ENCODE measurements at places on chromosomes 13 and 19.

GRCh38 chr13:21663197-21663596, 7.7 kb upstream of the FGF9 start:
- no peak for DNase-seq

GRCh38 chr19:15463861-15464371, 428 bp downstream of the RASAL3 start:
- peak; percentile 45 for DNase-seq

DNA sequence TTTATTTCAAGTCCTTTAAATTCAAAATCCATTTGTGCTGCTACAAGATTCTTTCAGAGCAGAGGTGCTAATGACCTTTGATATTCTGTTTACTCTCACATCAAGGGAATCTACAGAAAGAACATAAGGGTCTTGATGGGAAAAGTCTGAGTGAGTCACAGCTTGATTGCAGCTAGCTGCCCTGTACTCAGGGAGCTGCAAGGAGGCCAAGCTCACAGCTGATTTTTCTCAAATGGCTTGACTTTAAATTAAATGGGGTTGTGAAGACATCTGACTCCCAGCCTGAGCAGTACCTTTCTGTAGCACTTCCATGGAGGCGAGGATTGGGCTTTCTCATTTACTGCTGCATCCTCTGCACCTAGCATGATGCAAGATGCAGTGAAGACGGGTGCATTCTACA, 62.5 kb downstream of the RAP2A start:
- no peak for DNase-seq

- DNase-seq, result peak; percentile 63
Measured at GRCh38 chr19:10105509-10106099, 558 bp upstream of the PPAN start.

DNA sequence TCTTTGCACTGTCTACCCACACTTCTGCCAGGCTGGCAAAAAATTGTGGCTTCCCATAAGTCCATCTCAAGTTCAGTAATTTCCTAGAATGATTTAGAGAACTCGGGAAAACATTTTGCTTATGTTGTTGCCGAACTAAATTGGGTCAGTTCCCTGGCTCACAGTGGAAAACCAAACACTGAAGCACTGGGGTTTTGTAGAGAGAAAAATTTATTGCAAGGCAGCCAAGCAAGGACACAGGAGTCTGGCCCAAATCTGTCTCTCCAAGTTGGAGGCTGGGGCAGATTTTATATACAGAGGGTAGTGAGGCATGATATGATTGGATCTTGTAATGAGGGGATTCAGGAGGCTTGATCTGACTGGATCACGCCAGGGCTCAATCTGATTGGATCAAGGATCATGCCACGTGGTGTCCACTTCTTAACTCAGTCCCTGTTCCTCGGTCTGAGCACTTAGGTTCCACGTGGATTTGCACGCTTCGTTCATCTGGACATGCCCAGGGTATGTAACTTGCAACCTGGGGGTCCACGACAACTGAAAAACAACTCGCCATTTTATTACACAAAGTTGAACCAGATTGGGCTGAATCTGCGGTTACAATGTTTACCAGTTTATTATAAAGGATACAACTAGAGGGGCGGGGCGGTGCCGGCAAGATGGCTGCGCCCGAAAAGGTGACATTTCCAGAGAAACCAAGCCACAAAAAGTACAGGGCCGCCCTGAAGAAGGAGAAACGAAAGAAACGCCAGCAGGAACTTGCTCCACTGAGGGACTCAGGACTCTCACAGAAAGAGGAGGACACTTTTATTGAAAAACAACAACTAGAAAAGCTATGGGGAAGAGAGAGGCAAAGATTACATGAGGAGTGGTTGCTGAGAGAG, 7.3 kb downstream of the CD209 start:
- no peak for DNase-seq

DNA sequence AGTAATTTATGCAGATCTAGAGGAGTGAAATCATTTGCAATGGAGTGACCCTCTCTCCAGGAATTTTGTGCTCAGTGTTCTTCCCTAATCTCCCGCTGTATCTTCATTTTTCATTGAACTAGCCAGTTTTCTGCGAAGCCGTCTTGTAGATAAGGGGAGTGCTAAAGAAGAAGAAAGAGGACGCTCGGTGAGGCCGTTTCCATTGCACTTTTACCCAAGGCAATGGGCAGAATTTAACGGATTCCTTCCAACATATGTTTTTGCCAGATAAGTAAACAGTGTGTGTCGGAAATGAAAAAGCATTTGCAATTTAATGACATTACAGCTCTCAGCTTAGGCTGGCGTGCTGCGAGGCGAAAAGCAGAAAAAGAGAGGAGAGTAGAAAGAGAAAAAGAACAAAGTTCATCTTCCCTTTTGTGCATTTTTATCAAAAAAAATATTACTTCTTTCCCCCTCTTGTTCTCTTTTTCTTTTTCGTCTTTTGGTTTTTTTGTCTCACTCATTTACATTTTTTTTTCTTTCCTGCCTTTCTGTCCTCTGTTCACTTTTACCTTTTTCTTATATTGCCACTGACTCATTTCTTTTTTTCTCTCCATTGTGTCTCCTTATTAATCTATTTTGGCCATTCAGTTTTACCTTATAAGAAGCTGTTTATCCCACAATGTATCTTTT, 49.9 kb downstream of the SOX21 start:
- DNase-seq, result no peak

GRCh38 chr13:24226762-24227161, 66.2 kb downstream of the SPATA13 start:
- DNase-seq, result no peak

DNA sequence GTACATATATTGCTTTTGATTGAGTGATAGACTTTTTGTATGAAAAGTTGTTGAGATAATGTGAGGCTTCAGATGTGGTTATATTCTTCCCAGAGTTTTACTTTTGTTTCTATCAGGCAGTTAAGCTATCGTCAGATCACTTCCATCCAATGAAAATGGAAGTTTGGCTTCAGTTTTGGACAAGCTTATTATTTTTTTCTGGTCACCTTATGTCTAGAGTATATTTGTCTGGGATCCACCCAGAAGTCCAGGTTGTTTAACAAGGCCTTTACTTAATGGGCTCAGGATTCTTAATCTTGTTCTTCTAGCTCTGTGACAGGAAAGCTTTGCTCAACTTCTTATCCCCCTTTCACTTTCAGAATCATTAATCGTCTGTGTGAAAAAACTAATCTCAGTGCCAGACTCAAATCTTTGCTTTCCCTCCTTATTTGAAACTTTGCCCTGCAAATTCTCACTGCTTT, 150.9 kb downstream of the PDS5B start:
- no peak for DNase-seq

DNA sequence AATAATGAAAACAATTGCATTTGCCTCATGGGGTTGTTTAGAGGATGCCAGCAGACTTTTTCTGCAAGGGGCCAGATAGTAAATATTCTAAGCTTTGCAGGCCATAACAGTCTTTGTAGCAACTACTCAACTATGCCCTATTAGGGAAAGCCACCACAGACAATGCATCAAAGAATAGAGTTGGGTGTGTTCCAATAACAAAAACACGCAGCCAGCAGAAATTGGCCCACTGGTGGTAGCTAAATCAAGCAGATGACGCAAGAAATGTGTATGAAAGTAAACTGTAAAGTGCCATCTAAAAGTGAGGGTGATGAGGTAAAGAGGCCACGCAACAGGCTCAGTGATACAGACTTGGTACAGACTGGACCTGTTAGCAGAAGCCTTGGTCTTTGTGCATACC, 75.2 kb upstream of the SIAH3 start:
- DNase-seq, result no peak

DNA sequence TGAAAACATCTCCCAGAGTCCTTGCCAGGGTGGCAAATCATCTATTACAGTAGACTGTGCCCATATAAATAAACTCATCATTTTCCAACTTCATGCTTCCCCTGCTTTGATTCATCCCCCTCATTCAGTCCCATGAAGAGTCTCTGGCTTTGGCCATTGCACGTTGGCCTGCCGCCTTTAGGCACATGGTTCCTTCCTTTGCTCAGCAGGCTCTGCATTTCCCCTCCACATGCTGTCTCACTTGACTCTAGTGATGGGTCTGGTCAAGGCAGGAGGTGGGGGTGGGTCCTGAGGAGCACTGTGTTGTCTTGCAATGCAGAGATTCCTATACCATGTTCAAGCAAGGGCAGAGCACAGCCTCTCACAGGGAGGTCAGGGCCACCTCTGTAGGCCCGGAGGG, 48.8 kb upstream of the ARGLU1 start:
- DNase-seq, result no peak

GRCh38 chr19:14127929-14128509, 8.4 kb downstream of the ASF1B start:
- no peak for DNase-seq

GRCh38 chr13:23792680-23793079, 96.5 kb downstream of the MIPEP start:
- DNase-seq, result no peak

GRCh38 chr13:84630476-84630875, 748.2 kb upstream of the SLITRK1 start:
- no peak for DNase-seq

GRCh38 chr19:3056417-3057088, 5.7 kb downstream of the TLE5 start:
- no peak for DNase-seq

DNA sequence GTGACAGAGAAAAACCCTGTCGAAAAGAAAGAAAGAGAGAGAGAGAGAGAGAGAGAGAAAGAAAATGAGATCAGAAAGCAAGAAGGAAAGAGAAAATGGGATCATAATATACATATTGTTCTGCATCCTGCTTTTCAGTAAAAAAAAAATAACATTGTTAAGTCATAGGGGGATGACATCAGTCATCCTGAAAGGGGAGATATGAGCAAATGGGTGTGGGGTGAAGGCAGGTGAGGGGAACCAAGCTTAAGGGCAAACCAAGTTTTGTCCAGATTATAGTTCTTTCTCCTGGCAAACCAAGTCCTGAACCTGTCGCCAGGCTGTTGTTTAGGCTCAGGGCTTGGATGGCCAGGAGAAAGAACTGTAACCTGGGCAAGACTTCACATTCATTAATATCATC, 92.6 kb upstream of the TMTC4 start:
- no peak for DNase-seq

GRCh38 chr19:47239152-47239551, 8.2 kb upstream of the BBC3 start:
- no peak for DNase-seq

DNA sequence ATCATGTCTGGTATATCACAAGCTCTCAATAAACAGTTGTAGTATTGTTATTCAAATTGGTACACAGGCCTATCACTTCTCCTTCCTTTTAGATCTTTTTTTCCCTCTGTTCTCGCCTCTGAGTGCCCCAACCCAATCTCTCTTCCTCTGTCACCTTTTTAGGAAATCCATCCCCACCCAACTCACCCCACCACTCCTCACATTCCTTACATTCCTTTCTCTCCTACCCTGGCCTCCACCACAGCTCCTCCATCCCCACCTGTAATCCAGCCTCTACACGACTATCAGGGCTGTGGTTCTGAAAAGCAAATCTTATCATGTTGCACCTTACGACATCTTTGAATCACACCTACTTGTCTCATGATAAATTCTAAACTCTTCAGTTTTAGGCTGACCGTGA, 545.4 kb upstream of the GPC6 start:
- DNase-seq, result no peak

- no peak for DNase-seq
Measured at GRCh38 chr13:36302289-36302688, 4.7 kb upstream of the CCDC169 start.

DNA sequence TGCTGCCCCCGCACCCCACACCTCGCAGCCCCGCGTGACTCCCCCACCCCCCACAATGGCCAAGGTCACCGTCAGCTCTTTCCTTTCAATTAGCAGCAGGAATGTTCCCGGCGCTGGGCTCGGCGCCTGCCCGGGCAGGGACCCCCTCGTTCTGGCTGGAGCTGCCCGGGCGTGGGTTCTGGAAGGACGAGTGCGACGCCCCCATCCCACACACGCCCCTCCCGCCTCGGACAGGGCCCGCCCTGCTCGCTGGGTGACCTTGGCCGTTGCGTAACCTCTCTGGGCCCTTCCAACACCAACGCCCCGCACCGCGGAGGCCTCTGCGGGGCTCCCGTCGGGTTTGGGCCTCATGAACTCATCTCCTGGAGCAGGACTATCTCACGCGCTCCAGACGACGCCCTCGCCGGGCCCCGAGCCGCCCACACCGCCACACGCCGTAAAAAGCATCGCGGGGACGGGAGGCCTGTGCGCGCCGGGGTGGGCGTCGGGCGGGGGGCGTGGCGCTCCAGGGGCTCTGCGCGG, 10.3 kb downstream of the PALM start:
- DNase-seq, result no peak

DNA sequence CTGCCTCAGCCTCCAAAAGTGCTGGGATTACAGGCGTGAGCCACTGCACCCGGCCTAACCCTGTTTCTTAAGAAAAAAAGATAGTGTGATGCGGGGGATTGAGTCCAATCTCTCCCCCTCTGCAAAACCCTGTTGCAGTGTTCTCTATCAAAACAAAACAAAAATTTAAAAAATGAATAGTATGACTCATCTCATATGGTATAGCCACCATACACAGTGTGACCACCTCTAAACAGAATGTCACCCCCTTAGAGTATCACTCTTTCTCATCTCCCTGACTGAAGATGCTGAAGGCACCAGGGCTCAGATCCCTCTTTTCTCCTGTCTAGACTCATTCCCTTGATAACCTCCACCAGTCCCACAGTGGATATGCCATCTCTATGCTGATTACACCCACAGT, 6.8 kb upstream of the ERF start:
- no peak for DNase-seq

DNA sequence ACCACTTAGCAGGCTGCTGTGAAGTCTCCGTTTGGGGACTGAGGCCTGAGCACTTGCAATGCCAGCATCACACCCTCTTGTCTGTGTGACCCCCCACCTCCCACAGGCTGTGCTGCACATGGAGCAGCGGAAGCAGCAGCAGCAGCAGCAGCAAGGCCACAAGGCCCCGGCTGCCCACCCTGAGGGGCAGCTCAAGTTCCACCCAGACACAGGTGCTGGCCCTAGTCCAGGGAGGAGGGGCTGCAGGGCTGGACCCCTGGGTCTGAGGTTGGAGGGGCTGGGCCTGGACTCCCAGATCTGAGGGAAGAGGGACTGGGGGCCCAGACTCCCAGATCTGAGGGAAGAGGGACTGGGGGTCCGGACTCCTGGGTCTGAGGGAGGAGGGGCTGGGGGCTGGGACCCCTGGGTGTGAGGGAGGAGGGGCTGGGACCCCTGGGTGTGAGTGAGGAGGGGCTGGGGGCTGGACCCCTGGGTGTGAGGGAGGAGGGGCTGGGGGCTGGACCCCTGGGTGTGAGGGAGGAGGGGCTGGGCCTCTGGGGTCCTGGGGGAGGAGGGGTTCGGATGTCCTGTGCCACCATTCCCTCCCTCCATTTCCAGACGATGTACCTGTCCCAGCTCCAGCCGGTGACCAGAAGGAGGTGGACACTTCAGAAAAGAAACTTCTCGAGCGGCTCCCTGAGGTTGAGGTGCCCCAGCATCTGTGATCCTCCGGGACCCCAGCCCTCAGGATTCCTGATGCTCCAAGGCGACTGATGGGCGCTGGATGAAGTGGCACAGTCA, 11.6 kb upstream of the DHDH start:
- no peak for DNase-seq

All from activated CD4-positive, CD25-positive, alpha-beta regulatory T cell (primary cell).